ENCODE measurements at places on chromosomes 5 and 9. TPM values are rescaled to one million over a fixed set of nuclear protein-coding genes. Genes with fewer than 3 reads are reported as not detected.
A peak's percentile ranks its signal among the peaks of the same experiment; 100 is the strongest.

Gene NR4A3
- 39.3 TPM for total RNA-seq

GRCh38 chr9:33159777-33160127 is 7.4 kb downstream of the B4GALT1 start:
- DNase-seq: peak; percentile 28
- peaks cover 40% of the 10 kb centered on the region for H3K4me1 ChIP-seq
- no peaks in the 10 kb centered on the region for H3K27me3 ChIP-seq
- no peak overlapping the region for H3K4me3 ChIP-seq
- H3K36me3 ChIP-seq: no peaks in the 10 kb centered on the region

- no peak for DNase-seq
- no peak overlapping the region for H3K27ac ChIP-seq
- no peaks in the 10 kb centered on the region for H3K4me1 ChIP-seq
- no peak overlapping the region for H3K4me3 ChIP-seq
- no peaks in the 10 kb centered on the region for H3K27me3 ChIP-seq
Observed at GRCh38 chr5:29853711-29854220, 1339.7 kb upstream of the CDH6 start.

Gene SPATA31D4
- total RNA-seq: not detected

DNA sequence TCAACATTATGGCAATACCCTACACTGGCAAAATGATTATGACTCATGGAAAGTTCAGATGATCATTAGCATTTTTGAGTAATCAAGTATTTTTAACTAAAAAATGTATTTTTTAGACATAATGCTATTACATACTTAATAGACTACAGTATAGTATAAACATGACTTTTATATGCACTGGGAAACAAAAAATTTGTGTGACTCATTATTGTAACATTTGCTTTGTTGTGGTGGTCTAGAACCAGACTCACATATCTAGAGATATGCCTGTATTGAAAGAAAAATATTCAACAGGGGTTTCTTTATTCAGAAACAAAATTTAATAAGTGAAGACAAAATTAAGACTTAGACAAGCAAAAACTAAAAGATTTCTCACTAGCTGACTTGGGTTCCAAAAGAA is 385.3 kb upstream of the RIOK2 start:
- no peaks in the 10 kb centered on the region for H3K27me3 ChIP-seq
- H3K4me3 ChIP-seq: no peak overlapping the region
- H3K4me1 ChIP-seq: no peaks in the 10 kb centered on the region
- DNase-seq: no peak
- no peaks in the 10 kb centered on the region for H3K36me3 ChIP-seq
- no peak overlapping the region for H3K27ac ChIP-seq

Gene CAMK4
- total RNA-seq: 2.2 TPM

DNA sequence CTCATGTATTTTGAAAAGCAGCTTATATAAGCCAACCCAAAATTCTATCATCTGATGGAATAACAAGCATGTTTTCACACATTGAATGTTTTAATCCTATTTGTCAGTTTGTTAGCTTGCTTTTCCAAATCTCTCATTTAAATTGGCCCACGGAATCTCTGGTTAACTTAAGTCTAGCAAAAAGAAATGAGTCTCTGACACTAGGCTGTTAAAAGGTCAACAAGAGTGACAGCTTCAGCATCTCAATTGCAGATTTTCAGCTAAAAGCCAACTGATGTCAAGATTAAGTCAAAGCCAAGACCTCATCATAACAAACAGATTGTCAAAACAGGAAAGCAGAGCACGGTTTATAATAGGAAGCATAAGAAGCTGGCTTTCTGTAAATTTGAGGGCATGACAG is 49.4 kb upstream of the CDH9 start:
- no peak for DNase-seq
- H3K36me3 ChIP-seq: no peaks in the 10 kb centered on the region
- H3K27ac ChIP-seq: no peak overlapping the region
- H3K4me3 ChIP-seq: no peak overlapping the region
- no peaks in the 10 kb centered on the region for H3K27me3 ChIP-seq

DNA sequence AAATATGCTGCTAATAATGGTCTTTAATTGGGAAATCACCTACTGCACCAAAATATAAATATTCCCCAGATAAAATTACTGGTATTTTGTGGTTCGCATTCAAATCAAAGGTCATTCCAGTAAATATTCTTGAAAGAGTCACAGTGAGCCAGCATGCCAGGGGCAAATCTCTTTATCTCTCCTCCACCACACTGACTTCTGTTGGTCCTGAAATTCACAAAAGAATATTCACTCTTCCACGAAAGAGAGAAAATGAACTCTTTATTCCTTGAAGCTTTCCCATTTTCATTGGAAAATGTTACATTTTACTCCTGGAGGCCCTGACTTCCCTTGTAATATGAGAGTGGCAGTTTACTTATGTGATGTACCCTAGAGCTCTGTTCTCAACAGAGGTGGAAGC is 39.7 kb downstream of the ZNF366 start:
- no peak overlapping the region for H3K27ac ChIP-seq
- H3K36me3 ChIP-seq: no peaks in the 10 kb centered on the region
- no peaks in the 10 kb centered on the region for H3K27me3 ChIP-seq
- H3K4me1 ChIP-seq: peaks cover 4% of the 10 kb centered on the region
- no peak overlapping the region for H3K4me3 ChIP-seq

DNA sequence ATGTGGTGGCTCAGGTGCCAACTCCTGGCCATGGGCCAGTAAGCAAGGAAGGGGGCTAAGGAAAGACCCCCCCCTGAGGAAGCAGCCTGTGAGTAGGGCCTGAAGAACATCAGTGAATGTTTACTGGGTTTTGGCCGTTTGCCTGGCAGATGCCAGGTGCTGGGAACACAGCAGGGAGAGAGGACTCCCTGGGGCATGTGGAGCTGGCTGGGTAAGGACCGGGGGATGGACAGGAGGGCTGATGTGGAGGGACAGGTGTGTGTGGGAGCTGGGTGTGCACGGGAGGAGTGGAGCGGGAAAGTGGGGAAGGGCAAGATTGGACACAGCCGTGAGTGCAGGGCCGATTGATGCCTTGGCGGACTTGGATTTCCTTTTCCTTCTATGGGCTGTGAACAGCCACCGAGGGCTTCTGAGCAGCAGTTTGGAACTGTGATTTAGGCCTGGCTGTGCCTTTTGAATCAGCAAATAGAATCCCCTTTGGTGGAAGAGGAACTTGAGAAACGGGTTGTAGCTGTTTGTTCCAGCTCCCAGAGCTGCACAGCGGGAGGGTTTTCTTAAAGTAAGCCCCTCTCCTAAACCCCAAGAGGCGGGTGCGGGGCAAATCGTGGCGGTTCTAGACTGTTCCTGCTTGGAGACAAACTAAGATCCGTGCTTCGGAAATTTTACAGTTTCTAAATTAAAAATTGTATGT is 3.1 kb downstream of the HMCN2 start:
- no peak overlapping the region for H3K27ac ChIP-seq
- no peaks in the 10 kb centered on the region for H3K36me3 ChIP-seq
- H3K27me3 ChIP-seq: no peaks in the 10 kb centered on the region
- DNase-seq: no peak

Gene SPEF2
- 8.4 TPM for total RNA-seq

Gene INSL4
- not detected for total RNA-seq

DNA sequence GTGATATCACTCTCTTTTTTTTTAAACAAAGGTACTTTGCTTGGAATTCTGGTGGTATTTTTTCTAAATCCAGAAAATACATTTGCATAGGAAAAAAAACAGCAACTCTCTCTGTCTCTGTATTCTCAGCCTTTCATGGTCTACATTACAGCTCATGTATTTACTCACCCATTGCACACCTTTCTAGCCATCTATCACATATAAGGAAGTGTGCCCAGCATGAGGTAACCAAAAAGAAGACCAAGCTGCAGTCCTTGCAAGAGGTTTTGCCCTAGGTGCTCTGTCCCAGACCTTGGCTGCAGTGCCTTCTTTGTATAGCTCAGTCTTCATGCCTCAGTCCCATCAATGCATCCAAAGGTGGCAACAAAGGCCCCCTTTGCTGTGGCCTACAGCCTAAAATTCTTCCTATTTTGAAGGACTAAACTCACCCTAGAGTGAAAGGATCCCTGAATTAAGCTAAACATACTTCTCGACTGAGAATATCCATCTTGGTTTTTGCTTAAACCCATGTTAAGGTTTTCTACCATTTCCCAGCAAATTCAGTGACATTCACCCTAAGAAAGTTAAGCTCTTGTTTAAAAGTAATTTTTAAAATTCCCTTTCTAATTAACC is 446.4 kb downstream of the KIF4B start:
- no peak overlapping the region for H3K4me3 ChIP-seq
- H3K4me1 ChIP-seq: no peaks in the 10 kb centered on the region
- no peaks in the 10 kb centered on the region for H3K36me3 ChIP-seq
- H3K27ac ChIP-seq: no peak overlapping the region

- peaks cover 6% of the 10 kb centered on the region for H3K4me1 ChIP-seq
- H3K36me3 ChIP-seq: no peaks in the 10 kb centered on the region
- peak; percentile 10 for DNase-seq
- no peak within 1 kb of the TSS for H3K27ac ChIP-seq
Observed at GRCh38 chr9:17578911-17579793, at the start of gene SH3GL2. Gene SH3GL2, plus strand, starts transcription at chr9:17579066.

Gene SLC24A2
- not detected for total RNA-seq

GRCh38 chr9:6215562-6215961 is at the start of gene IL33:
Gene IL33, plus strand, starts transcription at chr9:6215807. Its CDS starts 25,888 bp downstream, at chr9:6241695.
- peak within 1 kb of the TSS; percentile 31 for H3K4me3 ChIP-seq
- no peaks in the 10 kb centered on the region for H3K36me3 ChIP-seq
- peaks cover 5% of the 10 kb centered on the region for H3K4me1 ChIP-seq
- peak; percentile 27 for DNase-seq

DNA sequence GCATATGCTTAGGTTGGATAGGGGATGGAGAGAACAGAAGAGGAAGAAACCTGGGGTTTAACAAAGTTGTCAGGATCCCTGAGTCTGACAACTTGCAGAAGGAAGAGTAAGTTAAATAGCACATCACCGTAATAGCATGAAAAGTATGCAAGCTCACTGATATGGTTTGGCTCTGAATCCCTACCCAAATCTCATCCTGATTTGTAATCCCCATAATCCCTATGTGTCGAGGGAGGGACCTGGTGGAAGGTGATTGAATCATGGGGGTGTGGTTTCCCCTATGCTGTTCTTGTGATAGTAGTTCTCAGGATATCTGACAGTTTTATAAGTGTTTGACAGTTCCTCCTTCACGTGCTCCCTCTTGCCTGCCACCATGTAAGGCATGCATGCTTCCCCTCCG is 193.3 kb downstream of the PSAT1 start:
- no peak overlapping the region for H3K4me3 ChIP-seq
- H3K4me1 ChIP-seq: no peaks in the 10 kb centered on the region
- no peak overlapping the region for H3K27ac ChIP-seq
- no peak for DNase-seq
- no peaks in the 10 kb centered on the region for H3K27me3 ChIP-seq

DNA sequence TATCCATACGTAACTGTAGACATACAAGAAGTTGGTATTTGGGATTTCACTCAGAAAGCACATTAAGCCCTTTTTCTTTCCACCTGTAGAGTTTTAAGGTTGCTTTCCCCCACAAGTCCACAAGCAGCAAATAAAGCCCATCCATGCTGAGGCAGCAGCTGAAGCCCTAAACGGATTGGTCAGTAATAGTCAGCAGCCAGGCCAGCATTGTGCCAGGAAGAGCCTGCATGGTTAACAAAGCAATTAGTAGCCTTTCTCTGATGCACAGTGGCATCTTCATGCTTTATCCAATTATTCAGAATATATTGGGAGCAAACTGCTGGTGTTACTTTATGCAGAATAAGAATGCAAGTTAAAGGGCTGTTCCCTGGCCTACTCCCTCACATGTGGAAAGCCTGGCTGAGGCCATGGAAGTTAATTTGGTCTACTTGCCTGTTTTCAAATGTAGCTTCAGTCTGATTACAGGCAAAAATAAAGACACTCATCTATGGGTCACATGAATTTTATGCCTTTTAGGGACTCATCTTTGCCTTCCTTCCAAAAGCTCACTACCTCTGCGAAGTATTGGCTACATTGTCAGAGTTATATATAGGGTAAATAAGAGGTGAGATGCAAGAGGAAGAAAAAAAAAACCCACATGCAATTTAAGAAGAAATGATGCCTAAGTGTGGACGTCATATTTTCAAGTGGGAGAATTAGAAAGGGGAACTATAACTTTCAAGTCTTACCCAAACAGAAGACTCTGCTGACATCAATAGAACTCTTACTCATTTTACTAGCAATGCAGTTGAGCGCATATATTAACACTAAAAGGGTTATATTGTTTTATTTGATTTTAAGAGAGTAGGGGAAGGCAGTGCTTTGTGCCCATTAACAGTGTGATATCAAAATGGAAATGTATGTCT is 15.9 kb downstream of the EBF1 start:
- H3K27me3 ChIP-seq: no peaks in the 10 kb centered on the region
- no peak overlapping the region for H3K4me3 ChIP-seq
- H3K27ac ChIP-seq: no peak overlapping the region
- DNase-seq: no peak
- peaks cover 1% of the 10 kb centered on the region for H3K4me1 ChIP-seq
- H3K36me3 ChIP-seq: no peaks in the 10 kb centered on the region

DNA sequence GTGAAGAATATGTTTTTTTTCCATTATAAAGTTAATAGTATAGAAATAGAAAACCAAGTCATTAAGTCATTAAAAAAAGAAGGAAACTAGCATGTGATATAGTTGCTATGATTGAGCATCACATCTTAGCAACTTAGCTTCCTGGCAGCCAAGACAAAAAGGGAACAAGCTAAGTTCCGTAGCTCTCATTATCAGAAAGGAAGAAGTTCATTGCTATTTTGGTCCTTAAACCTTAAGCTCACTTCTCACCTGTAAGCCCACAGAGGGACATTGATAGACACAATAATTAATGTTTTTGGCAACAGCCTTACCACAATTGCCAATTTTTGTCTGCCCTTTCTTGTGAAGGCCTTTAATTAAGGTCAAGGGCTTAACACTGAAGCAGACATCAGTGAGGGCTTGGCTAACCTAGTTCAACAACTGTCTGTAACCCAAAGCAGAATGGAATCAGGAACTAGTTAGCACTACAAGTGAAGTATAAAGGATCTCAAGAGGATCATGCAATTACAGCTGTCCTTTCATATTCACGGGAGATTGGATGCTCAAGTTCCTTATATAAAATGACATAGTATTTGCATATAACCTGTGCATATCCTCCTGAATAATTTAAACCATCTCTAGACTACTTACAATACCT is 24.0 kb upstream of the KLF4 start:
- no peaks in the 10 kb centered on the region for H3K36me3 ChIP-seq
- H3K4me1 ChIP-seq: no peaks in the 10 kb centered on the region
- H3K27me3 ChIP-seq: no peaks in the 10 kb centered on the region
